ENCODE measurements at places on chromosomes 2 and 18.

GRCh38 chr2:141055531-141055930 lies 1075.3 kb downstream of the LRP1B start:
- no peak for DNase-seq

DNA sequence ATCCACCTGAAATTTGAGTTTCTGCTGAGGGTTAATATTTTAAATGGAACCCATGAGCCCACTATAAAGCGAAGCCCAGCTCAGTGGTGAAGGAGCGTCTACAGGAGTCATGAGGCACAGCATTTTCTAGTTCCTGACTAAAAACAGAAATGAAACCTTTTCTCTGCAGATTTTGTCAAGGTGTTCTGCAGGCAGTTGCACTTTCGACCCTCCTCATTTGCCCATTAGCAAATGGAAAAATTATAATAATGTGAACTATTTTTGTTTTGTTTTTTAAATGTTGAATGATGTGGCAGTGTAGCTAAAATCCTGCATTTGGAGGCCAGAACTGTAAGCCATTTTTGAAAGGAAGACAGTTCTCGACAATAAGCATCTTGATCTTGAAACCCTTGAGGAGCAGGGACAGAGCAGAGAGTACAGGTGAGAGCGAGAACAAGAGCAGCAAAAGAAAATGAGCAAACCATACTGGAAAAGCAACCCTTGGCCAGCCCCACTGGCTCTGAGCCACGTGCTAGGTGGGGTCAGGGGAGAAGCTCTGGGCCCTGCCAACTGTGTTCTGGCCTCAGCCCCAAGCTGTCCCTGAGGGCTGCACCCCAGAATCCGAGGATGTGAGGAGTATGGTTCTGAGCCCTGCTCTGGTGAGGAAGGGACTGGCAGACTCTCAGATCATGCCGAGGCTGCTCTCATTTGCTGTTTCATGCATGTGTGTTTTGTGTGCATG lies 26.4 kb upstream of the COPS8 start:
- DNase-seq, result no peak

GRCh38 chr2:195055996-195056395 lies 601.0 kb upstream of the SLC39A10 start:
- no peak for DNase-seq

GRCh38 chr2:45237850-45238542 lies 228.7 kb upstream of the SIX2 start:
- no peak for DNase-seq

DNA sequence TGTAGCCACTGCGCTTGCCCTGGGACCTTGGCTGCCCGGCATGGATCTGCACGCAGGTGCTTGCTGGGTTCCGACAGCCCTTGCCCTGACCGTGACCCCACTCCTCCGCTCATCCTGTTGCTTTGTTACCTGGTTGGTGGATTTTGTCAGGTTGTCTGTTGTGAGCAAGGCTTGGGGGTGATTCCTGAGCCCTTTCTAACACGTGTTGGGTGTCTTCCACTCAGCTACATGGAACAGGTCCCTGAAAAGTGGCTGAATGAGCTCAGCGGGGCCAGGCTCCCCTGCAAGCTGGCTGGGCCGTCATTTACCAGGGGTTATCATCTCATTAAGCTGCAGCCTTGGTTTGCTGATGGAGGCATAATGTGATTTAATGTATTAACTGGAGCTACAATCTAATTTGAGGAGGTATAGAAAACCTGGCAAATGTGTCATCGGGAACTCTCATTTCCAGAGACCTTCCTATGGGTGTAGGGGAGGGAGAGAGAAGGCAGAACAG lies 24.6 kb downstream of the RAMP1 start:
- DNase-seq, result no peak

DNA sequence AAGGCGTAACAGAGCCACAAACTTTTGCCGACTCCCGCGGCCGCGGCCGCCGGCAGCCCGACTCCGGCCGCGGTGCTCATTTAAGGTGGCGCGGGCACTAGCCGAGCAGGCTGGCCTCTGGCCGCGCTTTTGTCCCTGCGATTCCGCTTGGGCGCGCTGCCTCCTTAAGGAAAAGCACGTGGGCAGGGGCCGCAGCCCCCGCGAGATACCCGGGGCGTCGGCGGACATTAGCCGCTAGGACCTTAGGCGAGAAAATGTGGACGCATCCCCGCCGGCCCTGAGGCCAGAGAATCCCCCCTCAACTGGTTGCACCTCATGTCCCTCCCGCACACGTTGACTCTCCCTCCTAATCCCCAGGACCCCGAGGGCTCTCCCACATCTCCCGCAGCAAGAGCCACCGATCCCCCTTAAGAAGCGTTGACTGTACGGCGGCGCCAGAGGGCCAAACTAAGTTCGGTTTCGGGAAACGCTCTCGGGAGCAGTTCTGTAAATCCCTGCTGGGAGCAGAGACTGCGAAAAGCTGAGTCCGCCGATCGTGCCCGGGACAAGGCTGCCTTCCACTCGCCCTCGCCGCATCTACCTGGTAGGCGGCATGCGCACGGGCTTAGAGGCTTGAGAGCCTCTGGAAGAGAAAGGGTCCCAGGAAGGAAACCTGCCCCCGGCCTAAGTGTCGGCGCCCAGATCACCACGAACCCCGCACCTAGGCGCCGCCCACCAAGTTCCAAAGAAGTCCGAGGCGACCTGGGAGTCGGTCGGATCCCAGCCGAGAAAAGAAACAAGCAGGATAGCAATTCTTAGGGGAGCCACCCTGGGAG lies 1.8 kb upstream of the SATB2 start:
- DNase-seq, result no peak

- no peak for DNase-seq
These were observed 4.9 kb upstream of the CNDP1 start for GRCh38 chr18:74529378-74529777.

DNA sequence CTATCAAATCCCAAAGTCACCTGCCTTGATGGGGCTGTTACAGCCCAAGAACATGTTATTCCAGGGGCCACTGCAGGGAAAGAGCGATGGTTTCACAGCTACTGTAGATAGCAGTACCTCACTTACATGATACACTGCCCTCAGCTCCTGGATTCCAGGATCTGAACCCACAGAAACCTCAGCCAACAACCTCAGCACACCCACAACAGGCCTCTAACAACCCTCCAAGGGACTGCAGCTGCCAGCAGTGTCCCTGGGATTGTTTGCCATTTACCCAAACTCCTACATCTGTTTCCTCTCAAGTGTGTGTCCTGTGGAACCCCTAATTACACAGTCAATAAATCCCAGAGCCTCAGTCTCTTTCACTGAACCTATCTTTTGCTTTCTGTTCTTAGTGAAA lies 28.2 kb downstream of the OSBPL1A start:
- no peak for DNase-seq

GRCh38 chr18:52588931-52589330 lies 248.9 kb downstream of the DCC start:
- no peak for DNase-seq

- no peak for DNase-seq
These were observed 283 bp upstream of the RBBP8 start for GRCh38 chr18:22932885-22933205.

- no peak for DNase-seq
These were observed 213.3 kb upstream of the MMADHC start for GRCh38 chr2:149800624-149801542.

DNA sequence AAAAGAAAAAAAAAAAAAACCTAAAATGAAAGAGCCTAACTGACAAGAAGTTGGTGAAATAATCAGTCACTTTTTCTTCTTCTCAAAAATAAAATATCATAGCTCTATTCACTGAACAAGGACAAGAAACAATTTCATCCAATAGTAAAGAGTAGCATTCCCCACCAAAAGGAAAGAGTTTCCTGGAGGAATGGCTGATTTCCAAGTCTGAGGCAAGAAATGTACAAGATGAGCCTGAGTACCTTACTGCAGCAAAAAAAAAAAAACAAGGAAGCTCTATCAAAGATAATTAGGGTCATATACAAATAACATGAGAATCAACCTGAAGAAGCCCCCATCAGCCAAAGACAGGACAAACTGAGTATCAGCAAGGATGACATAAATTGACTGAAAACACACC lies 11.5 kb downstream of the ROCK1 start:
- no peak for DNase-seq

DNA sequence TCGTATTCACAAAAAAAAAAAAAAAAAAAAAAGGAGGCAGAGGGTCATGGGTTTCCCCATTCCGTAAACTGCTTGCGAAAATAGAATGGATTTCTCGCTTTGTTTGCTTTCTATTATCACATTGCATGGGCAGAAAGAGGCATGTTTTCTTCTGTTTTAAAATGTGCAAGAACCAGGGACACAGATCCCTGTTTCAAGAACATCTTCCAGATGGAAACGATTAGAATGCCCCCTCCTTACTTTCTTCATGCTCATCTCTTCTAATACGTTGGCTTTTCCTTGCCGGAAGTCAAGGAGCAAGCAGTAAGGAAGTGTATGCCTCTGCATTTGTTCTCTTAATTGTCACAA lies 51.0 kb upstream of the ZNF516 start:
- no peak for DNase-seq

DNA sequence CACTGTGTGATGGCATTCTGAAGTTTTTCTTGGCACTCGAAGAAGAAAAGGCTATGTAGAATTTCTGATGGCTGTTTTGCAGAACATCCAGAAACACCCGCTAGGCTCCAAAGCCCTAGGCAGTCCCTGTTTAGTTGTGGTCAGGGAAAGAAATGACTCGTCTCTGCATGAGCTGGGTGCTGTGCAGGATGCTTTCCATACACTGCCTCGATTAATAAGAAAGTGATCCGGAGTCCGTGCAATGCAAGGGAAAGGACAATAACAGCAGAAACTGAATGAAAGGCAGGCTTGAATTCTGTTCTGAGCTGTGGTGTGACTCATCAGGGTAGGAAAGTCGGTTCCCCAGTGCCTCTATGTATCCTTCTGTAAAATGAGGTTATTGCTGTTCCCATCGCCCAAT lies 18.7 kb downstream of the MAPRE3 start:
- DNase-seq, result no peak

GRCh38 chr2:99470957-99471356 lies 18.9 kb downstream of the REV1 start:
- DNase-seq, result no peak

- DNase-seq, result no peak
These were observed 2.4 kb downstream of the LRPPRC start for GRCh38 chr2:43993437-43993836.

DNA sequence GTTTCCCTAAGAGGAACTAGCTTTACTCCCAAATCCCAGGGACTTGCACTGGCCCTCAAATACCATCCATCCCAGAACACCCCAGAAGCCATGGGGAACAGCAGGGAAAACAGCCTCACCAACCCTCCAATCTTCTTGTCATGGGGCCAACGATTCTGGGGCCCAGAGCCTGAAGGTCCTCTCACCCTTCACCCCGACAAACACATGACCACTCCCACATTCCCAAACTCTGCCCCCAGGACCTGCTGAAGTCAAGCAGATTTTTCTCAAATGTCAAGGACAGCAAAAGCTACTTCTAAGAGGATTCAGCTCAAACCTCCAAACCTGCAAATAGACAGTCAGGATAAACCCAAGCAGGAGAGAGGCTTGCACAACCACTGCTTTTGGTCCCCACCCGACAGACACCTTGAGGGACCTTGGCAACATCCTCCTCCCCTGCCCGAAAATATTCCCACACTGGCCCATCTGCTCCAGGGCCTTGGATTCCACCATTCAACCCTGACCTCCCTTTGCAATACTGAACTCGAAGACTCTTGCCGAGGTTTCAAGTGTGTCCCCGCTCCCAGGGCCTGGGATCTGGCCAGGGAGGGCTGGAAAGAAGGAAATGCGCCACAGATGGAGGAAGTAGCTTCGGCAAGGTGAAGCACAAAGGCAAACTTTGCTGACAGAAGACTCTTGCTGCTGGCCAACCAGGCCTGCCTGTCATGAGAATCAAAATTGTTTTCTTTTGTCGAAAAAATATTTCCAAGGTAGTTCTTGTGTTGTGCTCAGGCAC lies 143.3 kb downstream of the ZFP36L2 start:
- no peak for DNase-seq

- no peak for DNase-seq
These were observed 10.4 kb upstream of the DOCK10 start for GRCh38 chr2:225052703-225053102.

- no peak for DNase-seq
These were observed 387.9 kb downstream of the METTL4 start for GRCh38 chr18:2183432-2183831.

DNA sequence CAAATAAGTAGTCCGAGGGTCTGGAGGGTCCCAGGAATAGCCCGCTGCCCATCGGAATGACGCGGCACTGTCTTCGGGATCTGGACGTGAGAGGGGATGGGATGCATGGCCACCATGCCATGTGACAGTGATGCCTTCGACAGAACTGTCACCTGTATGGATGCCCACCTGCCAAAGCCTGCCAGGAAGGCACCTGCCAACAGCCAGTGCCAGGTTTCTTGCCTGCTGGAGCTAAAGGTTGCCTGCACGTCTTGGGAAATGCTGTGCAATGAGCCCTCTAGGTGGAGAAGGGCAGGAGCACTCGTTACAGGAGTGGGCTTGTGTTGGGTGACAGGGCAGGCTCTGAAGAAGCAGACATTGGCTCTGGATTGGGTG lies 20.5 kb downstream of the GPR35 start:
- no peak for DNase-seq

GRCh38 chr2:42939411-42940206 lies 147.2 kb upstream of the HAAO start:
- no peak for DNase-seq

DNA sequence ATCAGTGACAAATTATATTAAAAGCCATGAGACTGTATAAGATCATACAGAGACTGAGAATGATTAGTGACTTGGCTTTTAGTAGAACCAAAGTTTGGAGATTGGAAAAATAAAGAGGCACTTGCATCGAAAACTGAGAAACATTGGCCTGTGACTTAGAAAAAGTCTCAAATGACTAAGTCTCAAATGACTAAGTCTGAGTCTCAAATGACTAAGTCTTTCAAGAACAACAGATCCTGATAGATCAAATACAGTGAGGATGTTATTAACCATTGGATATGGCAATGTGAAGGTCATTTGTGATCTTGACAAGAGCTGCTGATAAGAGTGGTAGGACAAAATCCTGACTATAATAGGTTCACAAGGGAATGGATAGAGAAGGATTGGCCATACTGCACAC lies 135.5 kb upstream of the FANCL start:
- no peak for DNase-seq

Data from activated CD8-positive, alpha-beta memory T cell treated with anti-CD3 and anti-CD28 coated beads for 48 hours (primary cell).